Stimulated activated CD4-positive, alpha-beta T cell treated with anti-CD3 and anti-CD28 coated beads, TNF-alpha, amount 100 ng/mL, for 1 hour (primary cell): ENCODE measurements at places on chromosomes 3 and 15.

- DNase-seq: no peak
These were observed 2.3 kb downstream of the EOGT start for GRCh38 chr3:69011096-69011730.

DNA sequence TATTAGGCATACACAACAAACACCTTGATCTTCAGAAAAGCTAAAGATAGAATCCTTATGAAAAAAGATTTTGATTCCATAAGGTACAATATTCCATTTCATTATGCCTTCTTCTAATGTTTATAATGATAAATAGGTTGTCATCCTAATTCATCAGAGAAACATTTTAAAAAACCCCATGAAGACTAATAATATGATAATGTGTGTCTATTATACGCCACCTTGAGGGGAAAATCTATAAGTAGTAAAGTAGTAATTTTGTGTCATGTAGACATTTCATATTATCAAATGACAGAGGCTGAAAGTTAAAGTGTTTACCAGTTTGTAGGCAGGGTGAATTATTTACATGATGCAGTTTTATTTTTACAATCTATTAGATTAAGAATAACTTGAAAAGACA lies 524.3 kb downstream of the GBE1 start:
- no peak for DNase-seq

DNA sequence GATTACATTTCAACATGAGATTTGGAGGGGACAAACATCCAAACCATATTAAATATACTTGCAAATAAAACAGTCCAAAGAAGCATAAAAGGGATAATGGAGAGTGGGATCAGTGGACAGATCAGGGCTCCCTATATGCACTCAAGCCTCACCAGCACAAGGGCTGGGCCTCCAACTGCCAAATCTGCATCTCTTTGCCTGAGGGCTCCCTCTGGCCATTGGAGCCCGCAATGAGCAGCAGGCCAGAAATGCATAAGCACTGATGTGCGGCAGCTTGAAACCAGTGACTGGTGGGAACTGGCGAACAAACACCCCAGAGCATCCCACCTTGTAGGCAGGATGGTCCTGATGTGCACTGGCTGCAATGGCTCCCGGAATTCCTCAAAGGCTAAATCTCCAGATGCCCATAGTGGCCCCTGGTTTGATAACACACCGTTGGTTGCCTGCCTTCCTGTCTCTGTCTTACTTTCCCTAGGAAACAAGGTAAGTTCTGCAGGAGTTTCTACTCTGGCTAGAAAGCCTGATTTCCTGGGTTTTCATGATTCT lies 55.9 kb upstream of the POMGNT2 start:
- no peak for DNase-seq

- DNase-seq: no peak
These were observed 53.9 kb downstream of the COPS2 start for GRCh38 chr15:49101536-49101935.

GRCh38 chr3:9862391-9863057 lies 17.5 kb downstream of the CIDEC start:
- DNase-seq: no peak

DNA sequence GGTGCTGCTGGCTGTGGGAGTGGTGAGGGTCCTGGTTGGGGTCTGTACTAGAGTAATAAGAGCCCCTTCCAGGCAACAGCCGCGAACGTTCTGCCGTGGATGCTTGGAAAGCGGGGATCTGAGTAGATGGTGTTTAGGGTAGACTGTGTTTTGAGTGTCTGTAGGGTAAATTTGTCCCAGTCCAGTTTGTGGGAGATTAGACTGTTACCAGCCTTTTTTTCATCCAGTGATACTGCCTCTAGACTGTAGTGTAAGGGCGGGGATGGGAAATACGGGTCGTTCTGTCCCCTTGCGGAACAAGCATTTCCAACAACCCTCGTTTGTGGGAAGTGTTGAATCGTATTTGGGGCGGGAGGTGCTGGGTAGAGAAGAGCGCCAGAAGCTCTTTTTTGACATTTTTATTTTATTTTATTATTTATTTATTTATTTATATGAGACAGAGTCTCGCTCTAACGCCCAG lies 424 bp downstream of the HAUS2 start:
- DNase-seq: no peak

DNA sequence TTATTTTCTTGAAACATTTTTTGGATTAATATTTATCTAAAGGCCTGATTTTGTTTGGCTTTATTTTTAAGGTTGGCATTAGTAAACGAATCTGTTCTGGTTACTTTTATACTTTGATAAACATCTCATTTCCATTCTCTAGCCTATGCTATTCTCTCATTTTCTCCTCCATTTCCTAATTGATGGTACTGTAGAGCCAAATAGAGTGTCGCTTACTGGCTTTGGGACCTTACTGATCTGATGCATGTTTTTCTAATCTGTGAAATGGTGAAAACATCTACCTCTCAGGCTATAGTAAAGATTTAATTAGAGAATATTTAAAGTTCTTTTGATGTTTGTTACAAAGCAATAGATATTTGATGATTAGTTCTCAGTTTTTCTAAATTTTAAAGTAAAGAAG lies 1.6 kb downstream of the LNP1 start:
- DNase-seq: no peak

- no peak for DNase-seq
These were observed 28.4 kb downstream of the SRPRB start for GRCh38 chr3:133833880-133834620.

DNA sequence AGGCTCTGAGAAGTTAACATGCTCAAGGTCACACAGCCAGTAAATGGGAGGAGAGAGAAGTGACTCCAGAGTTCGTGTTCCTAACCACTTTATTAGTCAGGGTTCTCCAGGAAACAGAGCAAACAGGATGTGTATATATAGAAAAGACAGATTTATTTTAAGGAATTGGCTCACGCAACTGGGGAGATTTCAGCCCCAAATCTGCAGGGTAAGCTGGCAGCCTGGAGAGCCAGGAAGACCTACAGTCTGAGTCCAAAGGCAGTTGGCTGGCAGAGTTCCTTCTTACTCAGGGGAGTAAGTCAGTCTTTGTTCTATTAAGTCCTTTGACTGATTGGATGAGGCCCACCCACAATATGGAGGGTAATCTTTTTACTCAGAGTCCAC lies 118.2 kb upstream of the PROK2 start:
- DNase-seq: no peak

GRCh38 chr15:71390096-71390495 lies 274.8 kb downstream of the THSD4 start:
- no peak for DNase-seq

GRCh38 chr3:60598671-60599070 lies 652.6 kb downstream of the FHIT start:
- no peak for DNase-seq

- DNase-seq: no peak
These were observed 11.7 kb upstream of the MBNL1 start for GRCh38 chr3:152256851-152257562.

- DNase-seq: no peak
These were observed 8.3 kb upstream of the TM4SF4 start for GRCh38 chr3:149466192-149466591.

GRCh38 chr3:174529298-174529697 lies 329.8 kb upstream of the NAALADL2 start:
- no peak for DNase-seq

DNA sequence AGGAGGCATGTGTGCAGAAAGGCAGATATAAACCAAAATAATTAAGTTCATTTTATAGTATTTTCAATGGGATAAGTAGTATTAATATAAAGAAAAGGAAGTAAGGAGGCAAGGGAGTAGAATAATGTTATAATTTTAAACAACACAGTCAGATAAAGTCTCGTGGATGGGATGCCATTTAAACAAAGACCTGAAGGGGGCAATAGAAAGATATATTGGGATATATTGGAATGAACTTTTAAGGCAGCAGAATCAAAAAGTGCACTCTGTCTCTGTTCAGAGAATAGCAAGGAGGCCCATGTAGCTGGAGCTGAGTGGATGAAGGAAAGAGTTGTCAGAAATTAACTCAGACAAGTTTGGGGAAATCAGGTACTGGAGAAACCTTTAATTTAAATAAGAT lies 158.7 kb downstream of the CGGBP1 start:
- DNase-seq: no peak
